ENCODE measurements at places on chromosomes 5 and 9.

DNA sequence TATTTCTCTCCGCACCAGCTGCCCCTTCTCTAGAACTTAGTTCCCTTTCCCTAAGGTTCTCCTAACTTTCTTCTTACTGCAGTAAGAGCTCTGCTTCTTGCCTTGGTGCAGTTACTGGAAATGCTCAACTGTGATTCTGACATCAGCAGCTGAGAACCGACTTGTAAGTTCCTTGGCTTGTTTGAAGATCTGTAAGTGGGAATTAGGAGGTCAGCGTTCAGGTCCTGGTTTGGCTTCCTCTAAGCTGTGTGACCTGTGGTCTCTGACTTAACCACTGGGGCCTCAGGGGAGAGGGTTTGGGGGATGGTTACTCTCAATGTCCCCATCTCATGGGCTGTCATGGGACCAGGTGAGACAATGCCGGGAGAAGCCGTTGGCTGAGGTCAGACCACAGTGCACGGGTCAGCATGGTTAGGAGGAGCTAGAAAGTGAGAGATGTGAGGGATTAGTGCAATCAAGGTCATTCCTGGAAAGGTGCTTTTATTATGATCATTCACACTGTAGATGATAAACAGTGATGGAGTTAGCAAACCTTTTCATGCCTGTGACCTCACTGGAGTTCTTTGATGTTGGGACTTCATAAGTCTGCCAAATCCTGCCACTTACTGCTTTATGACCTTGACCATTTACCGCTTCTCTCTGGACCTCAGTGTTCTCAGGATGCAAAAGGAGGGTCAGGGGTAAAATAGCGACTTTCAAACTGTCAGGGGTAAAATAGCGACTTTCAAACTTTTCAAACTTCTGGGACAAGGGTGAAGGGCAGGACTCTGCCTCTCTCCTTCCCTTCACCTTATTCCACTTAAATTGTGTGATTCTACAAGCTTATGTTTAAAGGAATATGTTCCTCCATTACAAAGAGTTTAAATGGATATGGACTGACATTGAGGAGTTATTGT is 7.3 kb downstream of the PAPPA start:
- DNase-seq, result no peak

DNA sequence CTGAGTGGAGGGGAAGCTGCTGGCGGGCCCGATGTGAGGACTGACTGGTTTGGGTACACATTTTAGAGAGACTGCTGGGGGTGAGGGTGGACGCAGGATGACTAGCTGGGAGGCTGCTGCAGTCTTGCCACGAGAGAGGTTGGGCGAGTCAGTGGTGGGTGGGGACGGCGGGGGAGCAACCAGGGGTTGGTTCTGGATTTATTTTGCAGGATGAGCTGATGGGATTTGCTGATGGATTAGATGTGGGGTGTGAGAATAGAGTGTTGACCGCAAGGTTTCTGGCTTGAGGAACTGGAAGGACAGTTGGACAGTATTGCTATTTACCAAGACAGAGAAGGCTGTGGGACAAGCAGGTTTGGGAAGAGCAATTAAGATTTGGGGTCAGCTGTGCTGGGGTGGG is 5.8 kb upstream of the NDST1 start:
- no peak for DNase-seq

DNA sequence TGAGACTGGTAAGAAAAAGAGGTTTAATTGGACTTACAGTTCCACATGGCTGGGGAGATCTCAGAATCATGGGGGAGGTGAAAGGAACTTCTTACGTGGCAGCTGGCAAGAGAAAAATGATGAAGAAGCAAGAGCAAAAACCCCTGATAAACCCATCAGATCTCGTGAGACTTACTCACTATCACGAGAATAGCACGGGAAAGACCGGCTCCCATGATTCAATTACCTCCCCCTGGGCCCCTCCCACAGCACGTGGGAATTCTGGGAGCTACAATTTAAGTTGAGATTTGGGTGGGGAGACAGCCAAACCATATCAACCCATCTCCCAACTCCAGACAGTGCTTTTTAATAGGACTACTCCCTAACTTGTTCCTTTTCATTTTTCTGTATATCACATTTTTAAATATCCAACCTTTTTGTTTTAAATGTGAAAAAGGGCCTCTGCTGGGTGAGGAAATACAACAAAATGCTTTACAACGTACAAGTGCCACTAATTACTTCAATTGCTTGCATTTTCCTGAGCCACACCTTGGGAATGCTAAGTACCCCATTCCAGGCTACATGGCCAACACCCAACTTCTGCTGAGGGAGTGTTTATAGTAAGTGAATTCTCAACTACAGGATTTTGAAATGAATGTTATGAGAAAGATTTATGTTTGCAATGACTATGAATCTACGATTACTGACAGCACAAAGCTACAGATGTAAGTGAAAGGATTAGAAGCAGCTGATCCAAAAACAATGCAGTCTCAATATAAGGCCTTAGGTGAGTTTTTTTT is 294.1 kb upstream of the CD180 start:
- DNase-seq, result no peak

DNA sequence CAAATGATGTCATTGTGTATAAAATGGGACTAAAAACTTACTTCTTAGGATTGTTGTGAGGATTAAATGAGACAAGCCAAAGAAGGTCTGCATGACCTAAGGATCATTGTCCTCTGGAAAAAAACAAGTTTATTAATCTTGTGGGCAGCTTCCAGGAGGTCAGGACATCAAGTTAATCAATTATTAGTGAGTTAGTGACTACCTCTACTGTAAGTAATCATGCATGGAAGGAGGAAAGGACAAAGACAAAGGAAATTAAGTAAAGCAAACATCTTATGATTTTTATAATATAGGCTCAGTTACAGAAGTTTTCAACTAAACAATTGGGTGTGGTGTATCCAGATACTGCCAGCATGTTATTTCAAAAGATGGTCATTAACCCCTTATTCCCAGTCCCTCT is 129.3 kb upstream of the TUT7 start:
- DNase-seq, result no peak

- DNase-seq, result no peak
Measured at GRCh38 chr5:141760753-141761152, 78.7 kb upstream of the ARAP3 start.

DNA sequence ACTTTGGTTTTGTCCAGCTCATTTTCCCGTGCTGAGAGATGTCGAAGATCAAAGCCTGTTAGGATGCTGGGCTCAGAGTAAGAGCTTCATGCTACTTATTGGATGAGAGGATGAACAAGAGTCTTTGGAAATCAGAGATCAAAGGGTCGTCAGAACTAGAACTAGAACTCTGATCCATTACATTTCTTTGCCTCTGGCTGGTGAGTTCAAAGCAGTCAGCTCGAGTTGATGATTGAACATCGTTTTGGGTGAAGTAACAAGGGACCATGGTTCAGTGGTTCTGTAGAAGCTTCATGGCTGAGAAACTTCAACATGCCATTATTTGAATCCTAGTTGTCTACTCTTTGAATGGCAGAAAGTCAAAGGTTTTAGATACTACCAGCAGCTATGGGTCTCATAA is 320.3 kb downstream of the ARHGEF28 start:
- no peak for DNase-seq

DNA sequence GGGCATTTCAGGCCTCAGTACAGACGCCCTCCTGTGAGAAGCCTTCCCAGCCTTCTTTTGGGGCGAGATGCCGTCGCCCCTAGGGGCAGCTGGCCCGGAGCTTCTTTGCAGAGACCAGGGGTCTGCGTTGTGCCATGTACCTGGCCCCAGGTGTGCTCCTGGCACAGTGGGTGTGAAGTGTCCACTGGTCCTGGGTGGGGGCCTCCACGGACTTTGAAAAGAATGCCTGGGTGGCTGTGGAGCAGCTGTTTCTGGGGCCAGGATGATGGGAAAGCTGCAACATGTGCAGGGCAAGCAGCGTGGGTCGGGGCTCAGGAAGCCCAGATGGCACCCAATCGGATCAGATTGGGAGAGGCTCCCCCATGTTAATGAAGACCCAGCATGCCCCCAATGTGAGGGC is 47.8 kb downstream of the WNK2 start:
- no peak for DNase-seq

DNA sequence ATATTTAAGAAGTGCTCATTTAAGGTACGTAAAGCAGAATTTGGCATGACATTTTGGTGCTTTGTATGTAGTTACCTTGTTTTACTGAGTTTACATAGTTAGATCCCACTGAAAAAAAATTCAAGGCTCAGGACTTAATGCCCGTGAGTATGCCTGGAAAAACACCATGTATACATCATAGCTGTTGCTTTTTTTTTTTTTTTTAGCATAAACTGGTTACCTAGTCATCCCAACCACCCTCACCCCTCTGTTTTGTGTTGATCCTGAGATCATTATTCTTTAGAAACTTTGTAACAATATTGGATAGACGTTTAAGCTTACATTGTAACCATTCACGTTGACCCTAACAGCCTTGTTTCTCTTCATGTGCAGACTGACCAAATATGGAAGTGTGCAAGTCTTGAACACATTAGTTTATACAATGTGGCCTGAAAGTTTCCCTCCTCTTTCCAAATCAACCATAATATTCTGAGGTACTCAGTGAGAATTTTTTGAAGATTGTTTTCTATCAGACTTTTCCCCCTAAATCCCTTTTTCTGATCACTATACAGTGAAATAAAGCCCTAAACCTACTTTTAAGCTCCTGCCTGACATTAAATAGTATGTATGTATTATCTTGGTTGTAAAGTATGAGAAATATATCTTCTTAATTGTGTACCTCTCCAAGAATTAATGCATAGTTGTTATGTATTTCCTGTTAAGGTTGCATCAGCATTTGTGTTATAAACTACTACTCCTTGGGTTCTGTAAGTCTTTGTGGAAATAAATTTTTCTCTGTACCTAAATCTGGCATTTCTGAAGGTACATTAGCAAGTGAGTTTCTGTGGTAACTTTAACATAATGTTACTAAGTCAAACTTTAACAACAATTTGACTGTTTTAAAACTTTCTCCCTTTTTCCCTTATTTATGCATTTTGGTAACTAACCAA is 4.4 kb downstream of the RABGAP1 start:
- no peak for DNase-seq

GRCh38 chr5:88803309-88803708 is 79.7 kb downstream of the MEF2C start:
- no peak for DNase-seq

DNA sequence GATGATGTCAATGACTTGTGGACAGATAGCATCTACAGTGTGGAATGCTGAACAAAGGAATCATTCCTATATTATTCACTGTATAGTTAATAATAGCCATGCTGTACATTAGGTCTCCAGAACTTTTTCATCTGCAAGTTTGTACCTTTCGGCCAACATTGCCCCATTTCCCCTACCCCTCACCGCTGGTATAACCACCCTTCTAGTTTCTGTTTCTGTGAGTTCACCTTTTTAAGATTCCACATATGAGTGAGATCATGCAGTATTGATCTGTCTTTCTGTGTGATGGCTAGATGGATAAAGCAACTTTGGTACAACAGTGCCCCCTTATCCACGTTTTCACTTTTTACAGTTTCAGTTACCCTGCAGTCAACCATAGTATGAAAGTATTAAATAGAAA is 18.8 kb upstream of the ALDH1B1 start:
- DNase-seq, result no peak

DNA sequence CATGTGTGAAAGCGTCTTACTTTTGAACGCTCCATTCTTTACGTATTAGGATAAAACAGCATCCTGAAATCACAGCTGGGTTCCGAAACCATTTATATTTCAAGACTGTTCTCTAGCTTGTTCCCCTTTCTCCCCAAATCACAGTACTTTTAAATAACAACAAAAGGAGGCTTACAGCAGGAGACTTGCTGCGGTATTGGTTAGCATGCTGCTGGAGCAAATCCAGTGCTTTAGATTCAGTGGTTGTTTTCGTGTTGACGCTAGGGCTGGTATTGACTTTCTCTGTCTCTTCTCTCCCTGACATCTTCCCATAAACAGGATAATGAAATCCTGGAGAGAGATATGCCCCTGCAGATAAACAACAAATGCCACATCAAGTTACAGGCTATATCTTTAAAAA is 103.1 kb downstream of the ZNF608 start:
- no peak for DNase-seq

DNA sequence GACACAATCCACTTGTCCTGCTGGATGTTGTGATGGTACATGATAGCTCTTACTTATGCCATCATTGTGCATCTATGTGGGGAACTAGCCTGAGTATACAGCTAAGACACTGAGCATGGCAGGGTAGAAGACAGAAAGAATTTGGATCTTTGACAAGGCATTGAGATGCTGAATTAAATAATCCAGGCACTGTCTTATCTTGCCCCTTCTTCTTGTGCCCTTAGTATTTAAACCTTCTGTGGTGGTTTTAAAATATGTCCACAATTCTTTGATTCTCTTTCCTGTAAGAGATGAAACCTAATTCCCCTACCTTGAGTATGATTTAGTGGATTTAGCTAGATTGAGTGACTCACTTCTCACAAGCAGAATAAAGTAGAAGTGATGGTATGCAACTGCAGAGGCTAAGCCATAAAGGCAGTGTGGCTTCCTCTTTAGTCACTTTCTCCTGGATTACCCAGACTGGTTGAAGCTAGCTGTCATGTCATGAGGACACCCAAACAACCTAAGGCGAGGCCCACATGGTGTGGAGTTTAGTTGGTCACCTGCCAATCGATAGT is 174.0 kb upstream of the NREP start:
- no peak for DNase-seq

DNA sequence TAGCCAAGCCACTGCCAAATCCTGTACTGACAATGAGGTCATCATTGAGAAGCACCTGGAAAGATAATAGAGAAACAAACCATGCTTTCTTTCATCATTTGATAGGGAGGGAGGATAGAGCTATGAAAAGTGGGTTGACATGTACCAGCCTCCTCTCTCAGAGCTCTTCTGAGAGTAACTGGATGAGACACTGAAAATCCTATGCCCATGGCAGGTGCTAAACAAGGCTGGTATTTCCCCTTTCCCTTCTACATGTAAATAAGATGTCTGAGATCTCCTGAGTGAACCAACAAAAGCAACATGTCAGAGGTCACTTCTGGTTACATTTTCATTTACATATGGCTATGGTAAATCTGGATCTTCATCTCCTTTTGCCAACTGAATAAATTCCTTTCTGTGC is 45.3 kb upstream of the TRAF1 start:
- no peak for DNase-seq

DNA sequence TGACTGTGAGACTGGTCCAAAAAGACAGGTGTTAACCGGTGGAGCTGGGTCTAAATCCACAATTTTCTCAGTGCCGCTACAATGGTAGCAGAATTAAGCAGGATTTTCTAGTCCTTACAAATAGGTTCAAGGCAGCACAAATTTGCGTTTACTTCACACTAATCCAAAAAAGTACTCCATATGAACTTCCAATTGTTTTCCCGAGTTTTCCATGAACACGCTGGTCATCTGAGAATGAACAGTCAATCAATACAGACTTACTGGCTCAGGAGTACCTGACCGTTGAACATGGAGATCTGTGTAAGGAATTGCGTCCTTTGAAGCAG is 709 bp downstream of the SLC35D2 start:
- DNase-seq, result no peak

Data from NCI-H1417 (cell line).